ENCODE measurements at places on chromosomes 5 and 9.
A peak's percentile ranks its signal among the peaks of the same experiment; 100 is the strongest.

GRCh38 chr5:3546028-3546427, 49.6 kb upstream of the IRX1 start:
- DNase-seq: no peak

GRCh38 chr5:97042996-97043395, 99.4 kb downstream of the LIX1 start:
- DNase-seq: no peak

- no peak for DNase-seq
Measured at GRCh38 chr5:28156981-28157380, 1118.6 kb upstream of the CDH9 start.

- DNase-seq: no peak
Measured at GRCh38 chr5:33059081-33059480, 348.0 kb downstream of the NPR3 start.

DNA sequence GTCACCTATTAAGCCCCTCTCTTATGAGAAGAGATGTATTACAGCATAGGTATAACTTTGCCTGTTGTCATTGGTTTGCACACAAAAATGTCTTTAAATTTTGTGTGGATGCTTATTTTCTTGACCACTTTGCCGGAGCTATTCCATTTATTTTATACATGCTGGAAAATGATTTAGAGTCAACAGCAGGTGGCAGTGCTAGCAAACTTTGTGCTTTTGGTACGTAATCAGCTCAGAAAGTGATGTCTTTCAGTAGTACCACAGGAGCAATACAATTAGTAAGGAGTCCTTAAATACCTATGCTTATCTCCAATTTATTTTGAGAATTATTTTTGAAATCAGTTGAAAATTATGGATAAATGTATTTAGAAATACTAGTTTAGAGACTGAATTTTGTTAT, 19.8 kb upstream of the NUDT12 start:
- peak; percentile 43 for DNase-seq

DNA sequence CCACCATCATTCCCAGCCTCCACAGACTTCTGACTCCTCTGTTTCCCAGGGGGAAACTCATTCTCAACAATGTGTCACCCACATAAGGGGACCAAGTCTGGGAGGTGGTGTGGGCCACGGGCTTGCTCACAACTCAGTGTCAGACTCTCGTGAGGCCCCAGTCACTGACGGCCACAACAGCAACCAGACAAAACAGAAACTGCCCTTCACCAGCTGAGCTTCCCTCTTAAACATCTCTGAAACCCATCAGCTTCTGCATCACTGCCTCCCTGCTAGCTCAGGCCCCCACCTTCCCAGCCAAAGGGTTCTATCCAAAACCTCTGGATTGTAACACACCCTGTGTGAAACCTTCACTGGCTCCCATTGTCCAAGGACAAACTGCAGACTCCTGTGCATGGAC, 273.4 kb downstream of the CDK5RAP2 start:
- DNase-seq: no peak

DNA sequence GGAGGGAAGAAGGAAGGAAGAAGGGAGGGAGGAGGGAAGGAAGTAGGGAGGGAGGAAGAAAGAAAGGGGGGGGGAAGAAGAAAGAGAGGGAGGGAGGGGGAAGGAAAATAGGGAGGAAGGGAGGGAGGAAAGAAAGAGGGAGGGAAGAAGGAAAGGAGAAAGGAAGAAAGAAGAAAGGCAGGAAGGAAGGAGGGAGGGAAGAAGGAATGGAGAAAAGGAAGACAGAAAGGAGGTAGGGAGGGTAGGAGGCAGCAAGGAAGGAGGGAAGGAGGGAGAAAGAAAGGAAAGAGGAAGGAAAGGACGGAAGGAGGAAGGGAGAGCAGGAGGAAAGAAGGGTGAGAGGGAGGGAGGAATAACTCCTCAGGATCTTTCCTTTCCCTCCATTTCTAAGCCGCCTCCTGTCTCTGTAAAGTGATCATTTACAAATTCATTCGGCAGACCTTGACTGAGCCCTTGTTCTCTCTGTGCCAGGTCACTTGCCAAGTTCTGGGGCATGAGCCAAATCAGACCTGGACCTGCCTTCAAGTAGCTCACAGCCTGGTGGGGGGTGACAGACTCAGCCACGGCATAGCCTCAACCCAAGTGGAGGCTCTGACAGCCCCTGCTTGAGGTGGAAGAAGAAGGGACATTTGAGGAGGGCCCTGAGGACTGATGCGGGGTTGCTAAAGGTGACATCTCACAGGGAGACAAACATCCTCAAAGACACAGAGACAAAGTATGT, 69.0 kb upstream of the HRH2 start:
- no peak for DNase-seq

DNA sequence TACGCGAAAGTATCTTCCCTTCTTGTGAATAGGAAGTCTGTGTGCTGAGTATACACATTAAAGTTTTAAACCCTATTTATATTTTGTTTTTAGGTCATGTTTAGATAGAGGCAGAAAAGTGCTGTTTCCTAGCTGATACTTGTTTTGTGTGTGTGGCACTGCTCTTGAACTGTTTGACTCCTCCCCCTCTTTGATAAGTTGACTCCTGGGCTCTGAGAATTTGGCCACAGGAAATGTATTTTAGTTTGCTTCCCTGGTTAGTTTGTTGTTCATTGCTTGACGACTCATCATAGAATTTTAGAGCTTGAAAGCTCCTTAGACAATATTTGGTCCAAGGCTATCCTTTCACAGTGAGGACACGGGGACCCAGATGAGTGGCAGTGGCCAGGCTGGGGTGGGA, 2.0 kb upstream of the CDC14B start:
- no peak for DNase-seq

DNA sequence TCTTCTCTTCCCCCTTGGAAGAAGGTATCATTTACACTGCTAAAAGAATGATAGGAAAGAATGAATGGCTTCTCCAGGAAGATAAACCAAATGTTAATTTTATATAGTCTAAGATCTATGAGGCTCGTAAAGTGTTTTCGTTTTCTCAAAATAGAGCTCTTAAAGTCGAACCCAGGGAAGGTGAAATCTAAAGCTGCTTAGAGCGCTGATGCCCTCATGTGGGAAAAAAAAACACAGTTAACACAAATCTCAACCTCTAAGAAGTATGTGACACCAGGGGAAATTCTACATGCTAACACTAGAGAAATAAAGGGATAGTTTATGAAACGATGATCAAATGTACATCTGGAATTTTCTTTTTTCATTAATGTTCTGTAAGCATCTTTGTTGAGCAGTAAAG, 257.9 kb downstream of the RASEF start:
- no peak for DNase-seq

GRCh38 chr9:16345902-16346301, 524.6 kb downstream of the BNC2 start:
- DNase-seq: no peak

GRCh38 chr9:131670247-131671132, 69.4 kb downstream of the RAPGEF1 start:
- DNase-seq: no peak

DNA sequence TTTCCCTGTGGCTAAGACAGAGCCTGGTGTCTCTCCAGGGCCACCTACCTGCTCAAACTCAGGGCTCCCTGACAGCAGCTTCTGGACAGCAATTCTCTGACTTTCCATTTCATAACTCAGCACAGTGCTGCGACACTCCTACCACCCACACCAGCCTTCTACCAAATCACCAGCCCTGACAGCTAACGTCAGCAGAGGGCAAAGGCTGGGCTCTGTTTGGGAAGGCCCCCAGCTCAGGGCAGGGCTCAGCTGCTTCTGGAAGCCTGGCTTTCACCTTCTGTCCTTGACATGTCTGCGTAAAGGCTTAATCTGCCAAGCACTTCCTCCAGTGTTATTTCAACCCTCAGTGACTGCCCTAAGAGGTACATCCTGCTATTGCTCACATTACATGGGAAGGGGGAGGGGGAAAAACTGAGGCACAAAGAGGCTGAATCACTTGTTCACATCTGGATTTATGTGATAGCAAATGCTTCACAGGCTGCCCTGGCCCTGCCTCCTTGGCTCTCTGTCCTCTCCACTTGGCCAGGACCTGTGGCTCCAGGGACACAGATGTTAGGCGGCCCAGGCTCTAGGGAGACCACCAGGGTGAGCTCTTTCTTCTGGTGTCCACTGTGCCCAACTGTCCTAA, 102.5 kb upstream of the PANK3 start:
- no peak for DNase-seq

DNA sequence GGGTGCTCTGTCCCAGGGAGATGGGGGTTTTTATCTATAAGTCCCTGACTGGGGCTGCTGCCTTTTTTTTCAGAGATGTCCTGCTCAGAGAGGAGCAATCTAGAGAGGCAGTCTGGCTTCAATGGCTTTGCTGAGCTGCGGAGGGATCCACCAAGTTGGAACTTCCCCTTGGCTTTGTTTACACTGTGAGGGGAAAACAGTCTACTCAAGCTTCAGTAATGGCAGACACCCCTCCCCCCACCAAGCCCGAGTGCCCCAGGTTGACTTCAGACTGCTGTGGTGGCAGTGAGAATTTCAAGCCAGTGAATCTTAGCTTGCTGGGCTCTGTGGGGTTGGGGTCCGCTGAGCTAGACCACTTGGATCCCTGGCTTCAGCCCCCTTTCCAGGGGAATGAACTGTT, 375.8 kb downstream of the RAB3C start:
- DNase-seq: no peak

- DNase-seq: no peak
Measured at GRCh38 chr5:96052374-96052773, 90.7 kb upstream of the ELL2 start.

- no peak for DNase-seq
Measured at GRCh38 chr5:67092535-67092934, 104.1 kb downstream of the CD180 start.

- no peak for DNase-seq
Measured at GRCh38 chr5:165031371-165031770, 1526.0 kb downstream of the MAT2B start.

DNA sequence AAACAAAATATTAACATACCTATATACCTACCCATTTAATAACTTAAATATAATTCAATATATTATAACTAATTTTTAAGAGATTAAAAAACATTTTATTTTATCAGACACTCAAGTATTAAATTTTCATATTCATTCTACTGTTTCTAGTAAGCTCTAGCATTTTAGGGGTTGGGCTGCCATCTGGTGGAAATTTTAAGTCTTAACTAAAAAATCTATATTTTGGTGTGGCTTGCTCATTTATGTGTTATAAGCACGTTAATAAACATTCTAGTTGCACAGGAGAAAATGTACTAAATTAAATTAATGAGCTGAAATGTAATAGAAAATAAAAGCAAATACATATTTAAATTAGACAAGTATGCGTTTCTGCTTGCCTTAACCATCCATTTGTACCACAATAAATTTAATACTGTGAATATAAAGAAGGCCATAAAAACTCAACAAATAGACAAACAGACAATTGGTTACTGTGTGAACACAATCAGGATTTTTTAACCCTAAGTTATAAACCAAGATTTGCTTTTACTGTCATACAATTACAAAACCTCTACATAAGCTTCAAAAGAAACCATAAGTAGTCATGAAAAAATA, 1728.3 kb upstream of the CDH9 start:
- DNase-seq: no peak

DNA sequence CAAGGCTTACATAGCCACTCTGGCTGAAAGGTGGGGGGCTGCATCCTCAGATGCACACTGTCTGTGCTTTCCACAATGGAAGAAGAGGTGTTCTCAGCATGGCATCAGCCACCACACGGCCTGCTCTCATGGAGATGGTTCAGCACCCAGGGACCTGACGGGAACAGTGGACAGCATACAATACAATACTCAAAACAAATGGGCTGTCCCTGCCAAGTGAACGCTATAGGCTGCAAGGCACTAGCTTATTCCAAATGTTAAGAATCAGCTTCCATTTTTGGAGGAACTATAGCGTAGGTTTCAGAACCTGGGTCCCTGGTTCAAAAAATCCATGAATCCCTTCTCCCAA, 77.2 kb downstream of the ZNF608 start:
- no peak for DNase-seq

- DNase-seq: no peak
Measured at GRCh38 chr5:154047324-154047723, 8.6 kb downstream of the MFAP3 start.

- no peak for DNase-seq
Measured at GRCh38 chr5:75300084-75300483, 36.9 kb upstream of the HMGCR start.

GRCh38 chr5:137582218-137582617, 83.1 kb upstream of the SPOCK1 start:
- DNase-seq: no peak

DNA sequence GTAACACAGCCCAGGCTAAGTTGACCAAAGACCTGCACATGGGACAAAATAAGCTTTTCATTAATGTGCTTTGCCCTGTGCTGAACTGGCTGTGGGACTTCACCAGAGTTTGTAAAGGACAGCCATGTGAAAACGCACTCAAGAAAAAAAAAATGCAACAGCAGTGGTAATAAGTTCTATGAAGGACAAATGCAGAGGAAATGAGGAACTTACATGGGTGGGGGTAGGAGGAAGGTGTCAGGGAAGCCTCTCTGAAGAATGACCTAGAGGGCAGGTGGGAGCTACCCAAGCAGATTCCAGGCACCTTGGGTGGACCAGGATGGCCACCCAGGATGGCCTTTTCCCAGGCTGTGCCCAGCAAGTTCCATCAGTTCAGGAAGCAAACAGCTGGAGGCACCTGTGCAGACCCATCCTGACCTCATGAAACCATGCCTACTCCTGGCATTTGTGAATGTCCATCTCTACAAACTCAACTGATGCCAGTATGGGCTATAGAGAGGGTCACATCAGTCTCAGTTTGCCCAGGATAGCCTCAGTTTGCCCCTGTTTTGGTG, 6.7 kb upstream of the PHF2 start:
- no peak for DNase-seq

- DNase-seq: no peak
Measured at GRCh38 chr5:163565492-163565891, 60.1 kb downstream of the MAT2B start.

- DNase-seq: no peak
Measured at GRCh38 chr9:107246259-107247254, 36.5 kb upstream of the RAD23B start.

- no peak for DNase-seq
Measured at GRCh38 chr9:130089141-130089540, 35.4 kb downstream of the GPR107 start.

DNA sequence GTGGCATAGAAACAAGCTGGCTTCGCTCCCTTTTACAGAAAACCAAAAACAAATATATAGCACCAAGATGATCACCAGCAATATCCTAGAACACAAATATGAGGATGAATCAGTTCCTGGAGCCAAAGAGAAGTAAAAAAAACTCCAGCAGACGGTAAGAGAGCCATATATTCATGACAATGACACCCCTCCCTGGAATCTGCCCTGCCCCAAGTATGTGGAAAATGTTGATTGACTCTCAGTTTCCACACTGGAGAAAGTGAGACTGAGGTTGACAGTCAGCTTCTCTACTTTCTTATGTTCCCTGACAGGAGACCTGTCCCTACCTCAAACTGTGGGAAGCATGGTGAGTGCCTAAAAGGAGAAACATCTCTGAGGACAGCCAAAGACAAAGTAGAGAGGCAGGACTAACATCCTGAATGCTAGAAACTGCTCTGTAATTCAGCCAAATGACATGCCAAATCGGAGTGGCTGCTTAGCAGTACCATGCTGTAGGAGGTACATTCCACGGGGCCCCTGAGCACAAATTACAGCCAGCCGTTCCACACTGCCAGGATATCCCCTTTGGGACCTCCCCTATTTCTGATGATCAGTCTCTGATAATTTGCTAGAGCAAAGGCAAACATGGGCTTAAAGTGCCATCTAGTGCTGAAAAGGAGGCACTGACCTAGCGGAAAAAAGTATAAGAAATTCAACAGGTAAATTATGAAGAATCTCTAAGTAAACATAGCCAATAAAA, 424.0 kb upstream of the RGMB start:
- no peak for DNase-seq

All from NCI-H1436 treated with DMSO at 0.1 percent for 48 hours (cell line).